ENCODE measurements at places on chromosomes 2 and 18.

DNA sequence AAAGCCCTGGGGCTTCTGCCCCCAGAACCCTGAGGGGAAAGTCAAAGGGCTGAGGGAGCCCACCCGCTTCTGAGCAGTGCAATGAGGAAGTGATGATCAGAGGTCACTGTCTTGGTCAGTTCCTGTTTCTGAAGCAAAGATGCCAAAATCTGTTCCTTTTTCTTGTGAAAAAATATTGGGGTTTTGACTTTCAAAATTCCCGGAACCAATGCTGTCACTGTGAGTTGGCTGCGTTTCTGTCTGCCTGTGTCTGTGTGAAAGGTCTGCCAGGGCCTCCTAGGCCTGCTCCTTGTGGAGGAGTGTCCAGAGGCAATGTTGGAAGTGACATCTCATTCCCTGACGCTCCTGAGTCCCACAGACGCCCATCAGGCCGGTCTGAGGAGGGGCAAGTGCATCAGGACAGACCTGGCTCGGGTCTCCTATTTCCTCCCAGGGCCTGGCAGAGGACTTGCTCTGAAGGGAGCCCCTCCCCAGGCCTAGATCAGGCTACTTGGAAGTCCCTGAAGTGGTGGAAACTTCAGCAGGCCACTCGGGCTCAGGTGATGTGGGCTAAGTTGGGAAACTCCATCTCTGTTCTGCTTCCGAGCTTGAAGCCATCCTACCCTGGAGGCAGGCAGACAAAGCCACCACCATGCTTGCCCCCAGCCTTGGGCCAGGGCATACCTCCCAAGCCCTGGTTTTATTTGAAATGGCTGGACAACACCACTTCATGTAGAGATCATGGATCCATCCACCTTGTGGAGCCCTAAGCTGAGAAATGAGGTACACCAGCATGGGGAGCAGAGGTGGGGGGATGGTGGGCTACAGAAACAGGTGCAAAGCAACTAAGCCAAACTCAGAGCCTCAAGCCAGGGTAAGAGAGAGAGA is 51.0 kb downstream of the PKDCC start:
- no peak for DNase-seq

DNA sequence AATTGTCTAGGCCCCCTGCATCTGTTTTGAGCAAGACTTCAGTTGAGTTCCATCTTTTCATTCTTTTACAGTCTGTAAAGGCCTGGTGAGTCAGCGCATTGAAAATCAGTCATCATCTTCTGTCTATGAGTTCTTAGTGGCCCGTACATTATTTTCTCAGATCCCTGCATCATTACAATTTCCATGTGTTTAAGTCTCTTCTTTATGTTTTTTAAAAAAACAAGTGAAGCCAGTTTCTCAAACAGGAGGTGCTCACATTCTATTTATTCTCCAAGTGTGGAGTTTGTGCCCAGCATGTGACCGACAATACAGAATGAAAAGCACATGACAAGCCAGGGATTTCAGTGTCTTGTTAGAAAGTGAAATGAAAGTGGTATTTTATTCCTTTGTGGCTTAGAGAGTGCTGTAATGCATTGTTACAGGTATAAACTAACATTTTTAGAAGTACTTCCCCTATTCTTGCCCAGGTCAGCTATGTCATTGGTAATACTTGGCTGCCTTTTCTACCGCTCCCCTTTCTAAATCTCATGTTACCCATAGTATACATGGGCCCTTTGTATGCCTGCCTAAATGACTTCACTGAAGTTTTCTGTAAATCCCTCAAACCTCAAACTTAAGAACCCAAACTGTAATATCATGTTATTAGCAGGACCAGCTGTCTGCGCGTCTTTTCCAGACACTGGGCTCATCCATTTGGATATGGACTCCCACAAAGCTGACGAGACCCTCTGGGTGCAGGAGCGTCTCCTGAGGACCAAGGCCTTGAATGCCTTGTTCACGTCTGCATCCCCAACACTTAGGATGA is 67.6 kb downstream of the FEZ2 start:
- DNase-seq = no peak

DNA sequence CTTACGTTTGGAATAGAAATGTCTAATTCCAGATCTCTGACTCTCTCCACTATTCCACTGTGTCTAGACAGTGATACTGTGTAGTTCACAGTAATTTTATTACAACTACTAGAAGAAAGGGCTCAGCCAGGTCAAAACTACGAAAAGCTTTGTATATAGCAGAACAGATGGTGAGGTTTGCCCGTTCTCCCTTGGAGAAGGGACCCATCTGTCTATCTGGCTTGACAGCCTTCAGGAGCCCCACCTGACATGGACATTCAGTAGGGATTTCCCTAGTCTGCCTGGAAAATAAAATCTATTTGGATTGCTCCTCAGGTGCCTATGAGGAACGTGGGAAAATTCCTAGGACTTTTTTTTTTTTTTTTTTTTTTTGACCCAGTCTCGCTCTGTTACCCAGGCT is 435.4 kb downstream of the NRXN1 start:
- no peak for DNase-seq

DNA sequence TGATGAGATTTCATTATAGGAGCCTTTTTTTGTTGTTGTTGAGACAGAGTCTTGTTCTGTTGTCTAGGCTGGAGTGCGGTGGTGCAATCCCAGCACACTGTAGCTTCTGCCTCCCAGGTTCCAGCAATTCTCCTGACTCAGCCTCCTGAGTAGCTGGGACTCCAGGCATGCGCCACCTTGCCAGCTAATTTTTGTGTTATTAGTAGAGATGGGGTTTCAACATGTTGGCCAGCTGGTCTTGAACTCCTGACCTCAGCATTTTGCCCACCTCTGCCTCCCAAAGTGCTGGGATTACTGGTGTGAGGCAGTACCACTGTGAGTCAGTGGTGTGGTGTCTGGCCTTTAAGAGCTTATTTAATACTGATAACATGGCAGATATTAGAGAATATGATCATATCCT is 60.1 kb downstream of the MOB4 start:
- no peak for DNase-seq

GRCh38 chr2:238127165-238128060 is 11.1 kb upstream of the KLHL30 start:
- no peak for DNase-seq

GRCh38 chr2:38734299-38735058 is 16.7 kb downstream of the SRSF7 start:
- no peak for DNase-seq

DNA sequence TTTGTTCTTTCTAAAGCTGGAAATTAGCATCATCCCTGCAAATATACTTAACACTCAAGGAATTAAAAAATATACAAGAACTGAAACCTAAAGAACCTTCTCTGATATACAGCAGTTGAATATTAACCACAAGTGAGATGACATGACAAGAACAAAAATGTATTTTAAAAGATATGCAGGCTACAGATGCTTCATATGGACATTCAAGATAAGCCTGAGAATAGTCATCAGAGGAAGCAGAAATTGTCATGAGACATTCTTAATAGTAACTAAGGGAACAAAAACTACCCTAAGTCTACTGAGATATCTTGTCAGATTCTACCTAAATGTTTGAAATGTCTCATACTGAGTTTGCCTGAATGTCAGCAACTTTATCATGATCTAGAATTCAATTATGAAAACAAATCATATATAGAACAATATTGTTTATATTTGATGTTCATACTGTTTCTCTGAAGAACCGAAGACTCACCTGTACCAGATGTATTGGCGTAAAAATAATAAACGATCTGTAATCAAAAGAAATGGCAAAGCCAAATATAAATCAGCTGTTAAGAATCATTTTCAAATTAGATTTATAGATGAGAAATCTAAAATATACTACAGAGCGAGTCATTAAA is 4.7 kb downstream of the NBAS start:
- DNase-seq = no peak

GRCh38 chr2:18473241-18474181 is 86.9 kb downstream of the RDH14 start:
- no peak for DNase-seq

DNA sequence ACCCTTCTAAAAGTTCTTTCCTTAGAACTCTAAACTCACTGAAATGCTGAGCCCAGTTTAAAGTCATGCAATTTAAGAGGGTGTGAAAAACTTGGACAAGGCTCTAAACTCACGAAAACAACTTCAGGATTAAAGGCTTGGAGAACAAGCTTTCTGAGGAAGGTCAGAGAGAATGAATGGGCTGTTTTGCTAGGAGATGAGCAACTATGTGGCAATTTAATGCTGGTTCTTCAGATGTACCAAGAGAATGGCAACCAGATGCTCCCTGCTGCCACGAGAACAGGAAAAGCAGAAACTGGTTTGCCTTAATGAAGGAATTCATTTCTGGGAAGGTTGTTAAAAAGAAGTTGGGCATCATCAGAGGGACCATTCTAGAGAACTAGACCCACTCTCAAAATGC is 77.8 kb upstream of the PMAIP1 start:
- DNase-seq = no peak

GRCh38 chr2:3959372-3959771 is 256.0 kb downstream of the DCDC2C start:
- DNase-seq = no peak
